PC-9 (cell line): ENCODE measurements at places on chromosomes 5 and 9.

DNA sequence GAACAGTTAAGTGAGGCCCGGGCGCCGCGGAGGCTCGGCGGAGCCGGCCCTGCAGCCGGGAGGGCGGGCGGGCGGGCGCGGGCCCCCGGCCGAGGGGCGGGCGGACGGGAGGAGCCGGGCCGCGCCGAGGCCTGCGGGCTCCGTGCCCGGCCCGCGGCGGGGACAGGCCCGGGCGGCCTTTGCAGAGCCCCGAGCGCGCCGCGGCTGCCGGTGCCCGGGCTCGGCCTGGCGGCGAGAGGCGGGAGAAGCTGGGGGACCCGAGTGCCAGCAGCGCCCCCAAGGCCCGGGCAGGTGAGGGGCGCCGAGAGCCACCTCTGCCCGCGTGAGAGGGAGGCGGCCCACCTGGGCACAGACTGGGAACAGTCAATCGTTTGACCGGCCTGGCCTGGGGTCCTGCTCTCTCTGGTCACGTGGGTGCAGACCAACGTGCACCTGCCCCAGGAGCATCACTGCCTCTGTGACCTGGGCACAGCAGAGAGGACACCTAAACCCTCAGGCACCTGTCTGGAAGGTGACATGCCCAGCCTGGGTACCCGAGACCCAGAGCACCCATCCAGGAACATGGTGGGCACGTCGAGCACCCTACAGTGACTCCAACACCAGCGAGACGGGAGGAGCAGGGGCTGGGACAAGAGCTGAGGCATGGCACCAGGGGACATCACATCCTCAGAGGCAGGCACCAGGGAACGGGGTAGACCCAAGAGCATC is 531 bp downstream of the MVB12B start:
- DNase-seq = peak; percentile 22

- DNase-seq = no peak
Observed at GRCh38 chr5:177994063-177994462, 2.0 kb downstream of the PROP1 start.

- DNase-seq = peak; percentile 58
Observed at GRCh38 chr5:14267166-14267838, 124.2 kb downstream of the TRIO start.

DNA sequence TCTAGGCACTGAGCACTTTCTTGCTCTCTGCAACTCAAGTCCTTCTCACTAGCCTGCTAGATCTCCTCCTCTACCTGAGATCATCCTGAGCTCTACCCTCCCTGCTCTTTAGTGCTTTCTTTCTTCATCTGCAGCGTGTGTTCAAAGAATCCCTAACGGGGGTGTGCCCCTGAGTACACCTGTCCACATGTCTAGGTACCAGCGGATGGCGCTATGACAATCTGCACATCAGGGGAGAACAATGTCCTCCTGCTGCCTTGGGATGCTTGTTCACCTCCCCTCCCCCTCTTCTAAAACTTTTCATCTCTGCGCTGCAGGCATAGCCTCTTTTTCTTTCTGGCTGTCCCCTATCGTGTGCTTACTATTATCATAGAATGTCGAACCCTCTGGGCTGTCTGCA is 42.7 kb downstream of the PTPN3 start:
- no peak for DNase-seq

DNA sequence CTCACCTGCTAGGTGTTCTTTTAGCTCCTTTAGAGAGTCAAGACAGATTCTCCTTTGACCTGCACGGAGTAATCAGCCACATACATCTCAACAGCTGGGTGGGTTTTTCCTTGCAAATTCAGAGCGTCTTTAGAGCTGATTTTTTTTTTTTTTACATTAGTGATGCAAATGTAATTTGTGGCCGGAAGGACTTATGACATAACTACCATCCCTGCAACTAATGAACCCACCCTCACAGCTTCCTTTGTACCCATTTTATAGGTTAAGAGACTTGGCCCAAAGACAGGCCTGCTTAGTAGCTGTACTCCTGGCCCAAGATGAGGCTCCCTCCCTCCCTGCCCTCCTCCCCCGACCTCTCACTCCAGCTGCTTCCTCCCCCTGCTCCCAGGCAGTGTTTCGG is 69.9 kb upstream of the NIPAL4 start:
- DNase-seq = no peak

DNA sequence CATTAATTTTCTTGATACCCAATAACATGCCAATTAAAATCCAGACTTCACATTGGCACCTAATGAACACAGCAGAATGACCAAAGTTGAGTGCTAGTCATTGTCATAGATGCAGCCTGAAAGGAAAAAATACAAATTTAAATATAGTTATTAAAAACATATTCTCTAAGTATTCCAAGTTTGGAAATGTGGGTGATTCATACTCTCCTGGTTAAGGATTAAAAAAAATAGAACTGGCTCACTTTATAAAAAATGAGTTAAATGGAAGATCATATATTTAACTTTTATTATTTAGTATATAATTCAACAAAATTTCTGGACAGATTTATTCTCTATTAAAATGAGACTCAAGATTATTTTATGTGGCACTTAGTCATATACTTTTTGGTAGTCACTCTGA is 33.2 kb upstream of the RICTOR start:
- DNase-seq = no peak

DNA sequence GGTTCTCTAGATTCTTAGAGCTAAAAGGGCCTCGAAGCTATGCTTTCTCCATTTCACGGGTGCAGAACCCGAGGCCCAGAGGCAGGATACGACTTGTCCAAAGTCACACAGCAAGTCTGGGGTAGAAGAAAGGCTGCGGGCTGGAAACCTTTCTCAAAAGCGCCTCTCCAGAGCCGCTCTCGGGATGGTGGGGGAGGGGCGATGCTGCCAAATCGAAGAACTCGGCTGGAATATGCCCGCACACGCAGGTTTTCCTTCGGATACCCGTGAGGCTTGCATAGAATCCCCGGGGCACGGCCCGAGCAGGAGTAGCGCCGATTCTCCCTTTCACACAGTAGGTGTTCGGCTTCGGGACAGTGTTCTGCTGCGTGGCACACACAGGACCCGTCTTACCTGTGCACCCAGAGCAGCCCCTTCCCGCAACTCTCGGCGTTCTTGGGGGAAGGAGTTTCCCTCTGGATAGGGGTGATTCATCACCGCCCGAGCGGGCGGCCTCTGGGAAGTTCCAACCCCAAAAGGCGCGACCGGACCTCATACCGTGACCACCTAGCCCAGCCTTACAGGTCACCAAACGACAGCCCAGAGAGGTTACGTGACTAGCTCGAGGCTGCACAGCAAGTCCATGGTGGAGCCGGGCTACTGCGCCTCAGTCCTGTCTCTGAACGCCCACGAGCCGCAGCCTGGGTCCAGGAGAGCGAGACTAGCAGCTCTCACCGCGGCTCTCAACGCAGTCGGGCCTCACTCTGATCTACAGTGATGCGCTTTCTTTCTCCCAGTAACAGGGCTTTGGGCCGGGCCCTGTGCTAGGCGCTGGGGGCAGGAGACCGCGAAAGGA is 4.1 kb downstream of the PAX5 start:
- DNase-seq = no peak

DNA sequence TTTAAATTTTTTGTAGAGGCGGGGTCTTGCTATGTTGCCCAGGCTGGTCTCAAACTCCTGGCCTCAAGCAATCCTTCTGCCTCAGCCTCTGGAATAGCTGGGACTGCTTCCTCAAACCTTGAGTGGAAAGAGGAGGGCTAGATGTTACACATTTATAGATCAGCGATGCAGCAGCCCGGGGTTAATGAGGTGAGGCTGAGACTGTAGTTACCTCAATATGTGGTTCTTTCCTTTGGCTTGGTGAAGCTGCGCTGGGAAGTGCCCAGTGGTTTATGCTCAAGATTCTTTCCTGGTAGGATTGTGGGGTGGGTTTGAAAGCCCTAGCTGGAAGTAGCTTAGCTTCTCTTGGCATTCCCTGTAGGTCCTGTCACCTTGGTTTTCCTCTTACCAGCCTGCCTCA is 22.5 kb downstream of the ZNF618 start:
- no peak for DNase-seq

- no peak for DNase-seq
Observed at GRCh38 chr9:89001917-89002540, 10.8 kb downstream of the S1PR3 start.

- no peak for DNase-seq
Observed at GRCh38 chr5:119070578-119070827, 384 bp upstream of the DMXL1 start.

DNA sequence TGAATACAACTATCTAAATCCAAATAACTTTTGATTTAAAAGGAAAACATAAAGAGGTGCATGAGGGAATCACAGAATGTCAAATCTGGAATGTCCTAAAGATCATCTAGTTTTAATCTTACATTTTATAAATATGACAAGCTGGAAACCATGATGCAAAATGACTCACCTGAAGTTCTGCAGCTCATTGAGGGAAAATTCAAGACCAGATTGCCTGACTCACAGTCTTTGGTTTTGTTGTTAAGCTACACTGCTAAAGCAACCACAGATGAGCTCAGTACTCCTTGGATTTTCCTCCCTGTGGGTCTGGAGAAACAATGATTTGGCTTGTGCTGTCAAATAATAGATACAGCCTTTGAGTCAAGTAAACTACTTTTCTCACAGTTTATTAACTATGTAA is 19.1 kb upstream of the EDIL3 start:
- DNase-seq = peak; percentile 8

- DNase-seq = no peak
Observed at GRCh38 chr5:63249960-63250359, 671.3 kb downstream of the LRRC70 start.

GRCh38 chr5:132456987-132457361 is 33.6 kb downstream of the IRF1 start:
- DNase-seq = no peak

DNA sequence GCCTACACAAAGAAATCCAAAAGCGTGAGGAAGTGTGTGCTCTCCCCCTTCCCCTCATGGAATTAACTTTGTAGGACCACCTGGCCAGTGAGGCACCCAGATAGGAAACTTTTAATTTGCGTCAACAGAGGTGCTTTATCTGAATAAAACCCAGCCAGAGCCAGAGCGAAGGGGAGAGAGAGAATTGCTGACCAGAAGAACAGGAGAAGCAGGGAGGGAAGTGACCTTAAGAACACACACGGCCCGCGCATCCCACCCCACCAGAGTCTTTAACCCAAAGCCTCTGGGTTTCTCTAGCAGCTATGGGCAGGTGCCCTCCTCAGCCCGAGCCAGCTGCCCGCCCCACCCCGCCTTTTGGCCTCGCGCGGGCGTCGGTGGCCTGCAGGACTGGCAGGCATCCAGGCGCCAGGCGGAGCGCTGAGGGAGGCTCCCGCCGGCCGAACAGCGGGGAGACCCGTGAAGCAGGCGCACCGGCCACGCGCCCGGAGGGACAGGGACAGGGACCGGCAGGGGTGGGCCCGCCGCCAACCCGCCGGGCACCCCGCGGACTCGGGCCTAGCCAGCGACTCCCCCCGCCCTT is 580 bp downstream of the ERAP1 start:
- peak; percentile 51 for DNase-seq

DNA sequence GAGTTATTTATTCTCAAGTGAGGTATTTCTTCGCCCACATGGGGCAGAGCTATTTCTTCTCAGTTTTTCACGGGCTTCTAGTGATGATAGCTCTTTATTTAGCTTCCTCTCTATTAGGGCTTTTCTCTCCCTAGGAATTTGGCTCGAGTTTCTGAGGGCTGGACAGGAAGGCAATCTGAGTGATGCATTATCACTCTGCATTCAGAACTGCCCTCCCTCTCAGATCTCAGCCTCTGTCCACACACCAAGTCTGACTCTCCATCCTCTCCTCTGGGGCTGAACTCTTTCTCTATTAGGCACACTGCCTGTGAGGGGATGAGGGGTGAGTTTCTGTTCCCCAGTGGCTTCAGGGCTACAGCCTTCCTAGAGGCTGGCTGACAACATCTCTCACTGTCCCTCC is 14.9 kb upstream of the SCAMP1 start:
- no peak for DNase-seq

DNA sequence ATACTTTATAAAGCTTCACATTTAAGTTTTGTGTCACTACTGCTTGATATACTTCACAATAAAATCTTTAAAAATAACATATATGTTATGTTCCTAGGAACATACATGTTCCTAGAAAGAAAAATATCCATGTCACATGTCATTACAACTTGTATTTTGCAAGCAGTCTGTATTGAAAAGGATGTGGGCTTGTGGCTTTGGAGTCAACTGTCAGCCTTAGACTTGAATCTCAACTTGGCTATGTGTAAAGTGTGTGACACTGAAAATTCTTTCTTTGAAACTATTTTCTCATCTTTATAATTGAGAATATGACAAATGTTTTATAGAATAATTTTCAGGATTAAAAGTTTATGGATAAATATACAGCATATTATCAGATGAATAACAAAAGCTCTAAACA is 273.1 kb downstream of the KIAA0825 start:
- DNase-seq = no peak

DNA sequence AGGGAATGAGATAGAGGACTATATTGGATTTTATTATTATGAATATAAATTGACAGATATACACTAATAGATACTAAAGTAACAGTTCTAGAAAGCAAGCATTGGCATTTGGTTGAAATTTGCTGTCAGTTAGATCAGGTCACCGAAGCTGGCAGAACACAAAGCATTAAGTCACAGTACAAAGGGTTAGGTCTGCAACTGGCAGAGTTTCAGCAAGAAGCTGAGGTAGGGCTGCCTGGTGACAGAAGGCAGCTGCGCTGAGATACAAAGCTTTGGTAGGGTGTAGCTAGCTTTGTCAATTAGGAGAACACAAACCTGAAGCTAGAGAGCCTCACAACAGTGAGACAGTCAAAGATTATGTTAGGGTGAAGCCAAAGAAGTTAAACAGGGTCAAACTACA is 6.3 kb upstream of the CSNK1G3 start:
- no peak for DNase-seq

DNA sequence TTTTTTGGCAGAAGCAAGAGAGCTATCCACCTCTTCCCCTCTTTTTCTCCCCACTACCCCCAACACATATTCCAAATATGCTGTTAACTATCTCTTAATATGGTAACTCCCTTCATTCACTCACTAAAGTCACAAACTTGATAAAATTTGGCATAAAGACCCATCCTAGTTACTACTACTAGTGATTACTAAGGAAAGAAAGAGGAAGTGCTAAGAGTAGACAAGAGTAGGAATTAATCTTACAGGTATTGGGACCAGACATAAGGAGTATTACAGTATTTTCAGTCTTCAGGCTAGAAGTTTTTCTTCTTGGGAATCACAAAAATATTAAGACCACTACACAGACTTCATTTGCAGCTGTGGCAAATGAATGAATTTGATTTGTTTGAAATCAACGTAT is 2.2 kb downstream of the ADAMTS6 start:
- DNase-seq = no peak
